ENCODE measurements at places on chromosomes 4 and X.

GRCh38 chr4:135900956-135901355, 1631.3 kb downstream of the PCDH18 start:
- no peak for DNase-seq

DNA sequence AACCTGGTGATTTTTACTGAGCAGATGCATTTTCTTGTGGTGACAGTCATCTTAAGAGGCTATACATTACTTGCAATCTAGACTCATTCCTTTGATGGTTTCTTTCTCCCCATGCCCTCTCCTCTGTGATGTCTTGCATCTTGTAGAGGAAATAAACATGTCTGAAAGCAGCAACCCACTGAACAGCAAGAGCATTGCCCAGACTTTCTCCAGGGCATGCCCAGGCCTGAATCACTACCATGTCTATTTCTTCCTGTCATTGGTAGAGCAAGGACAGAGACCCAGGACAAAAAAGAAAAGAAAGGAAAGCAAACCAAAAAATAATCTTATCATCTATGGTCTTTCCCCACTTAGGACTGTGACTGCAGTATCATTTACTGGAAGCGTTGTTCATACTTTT, 326.1 kb downstream of the HNRNPD start:
- DNase-seq: no peak

DNA sequence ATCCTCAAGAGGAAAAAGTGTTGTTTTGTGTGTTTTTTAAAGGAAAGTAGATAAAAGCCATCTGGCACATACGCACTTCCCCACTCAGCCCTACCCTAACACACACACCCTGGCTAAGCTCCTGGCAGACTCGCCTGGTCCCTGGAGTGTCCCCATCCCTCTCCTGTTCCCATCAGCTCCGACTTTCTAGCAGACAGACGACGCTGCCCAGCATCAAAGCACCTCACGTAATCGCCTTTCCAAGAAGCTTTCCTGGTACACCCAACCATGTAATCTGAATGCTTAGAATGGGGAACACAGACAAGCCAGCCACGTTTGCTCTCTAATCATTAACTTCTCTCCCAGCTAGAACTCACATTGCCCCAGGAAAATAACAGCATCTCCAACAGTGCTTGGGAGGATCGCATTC, 116.2 kb downstream of the AFAP1 start:
- peak; percentile 45 for DNase-seq

DNA sequence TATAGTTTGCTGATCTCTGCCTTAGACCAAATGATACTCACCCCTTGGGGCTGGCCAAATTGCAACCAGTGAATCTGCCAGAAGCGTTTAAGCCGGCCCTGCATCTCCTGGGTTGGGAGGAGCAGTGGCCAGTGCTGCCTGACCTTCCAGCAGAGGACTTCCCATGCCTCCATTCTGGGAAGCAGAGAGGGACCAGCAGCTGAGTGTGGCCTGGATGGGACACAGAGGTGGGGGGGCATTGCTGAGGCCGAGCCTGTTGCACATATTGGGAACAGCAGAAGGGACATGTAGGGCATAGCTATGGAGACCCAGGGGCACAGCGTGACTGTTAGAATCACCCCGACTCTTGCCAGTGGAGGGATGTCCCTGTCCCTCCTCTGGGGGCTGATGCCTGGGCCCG, 93.3 kb downstream of the CPZ start:
- DNase-seq: no peak

DNA sequence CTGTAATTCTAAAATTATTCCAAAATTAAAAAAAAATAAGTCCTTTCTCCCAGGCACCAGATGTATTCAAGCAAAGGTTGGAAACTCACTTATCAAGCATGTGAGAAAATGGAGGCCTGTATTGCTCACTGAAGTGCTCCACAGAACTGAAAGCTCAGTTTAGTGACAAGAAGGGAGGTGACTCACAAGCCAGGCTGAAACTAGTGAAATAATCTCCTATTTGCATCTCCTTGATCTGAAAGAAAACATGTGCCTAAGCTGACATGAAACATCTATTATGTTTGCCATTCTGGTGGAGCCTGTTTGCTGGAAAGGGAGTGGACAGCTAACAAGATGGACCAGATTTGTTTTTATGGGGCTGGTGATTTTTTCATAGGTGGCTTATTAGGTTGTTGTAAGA, 54.0 kb upstream of the AMELX start:
- DNase-seq: no peak

- no peak for DNase-seq
These were observed 1569.7 kb upstream of the IGFBP7 start for GRCh38 chr4:58679886-58680285.

GRCh38 chr4:184163813-184164212, 53.9 kb downstream of the ENPP6 start:
- peak; percentile 36 for DNase-seq

DNA sequence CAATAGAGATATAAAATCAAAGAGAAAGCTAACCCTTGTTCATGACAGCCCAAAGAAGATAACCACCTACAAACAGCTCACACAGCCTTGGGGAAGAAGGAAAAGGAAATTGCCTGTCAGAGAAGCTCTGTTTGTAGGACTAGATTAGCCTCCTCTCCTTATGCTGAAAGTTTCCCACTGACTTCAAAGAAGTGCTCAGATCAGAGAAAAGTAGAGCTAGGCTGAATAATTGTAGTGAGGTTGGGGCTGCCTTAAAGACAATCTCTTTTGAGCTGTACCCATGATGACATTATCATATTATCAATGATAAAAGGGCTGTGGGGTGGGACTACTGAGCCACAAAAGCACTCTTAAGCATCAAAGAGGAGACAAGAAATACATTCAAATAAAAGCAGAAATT, 223.0 kb upstream of the GALNT7 start:
- DNase-seq: no peak

GRCh38 chr4:88021824-88022223, 14.4 kb downstream of the PKD2 start:
- DNase-seq: no peak

- no peak for DNase-seq
These were observed 131.7 kb downstream of the EPHA5 start for GRCh38 chr4:65538571-65538970.

- DNase-seq: no peak
These were observed 318.3 kb downstream of the GLUD2 start for GRCh38 chrX:121365572-121366161.

GRCh38 chr4:149062997-149063396, 620.8 kb upstream of the NR3C2 start:
- DNase-seq: no peak

Measured in D721Med (cell line).